Activated naive CD4-positive, alpha-beta T cell treated with Interleukin-2 at 50 U/mL for 16 hours (primary cell): ENCODE measurements at places on chromosomes 5 and 9.
A peak's percentile ranks its signal among the peaks of the same experiment; 100 is the strongest.

DNA sequence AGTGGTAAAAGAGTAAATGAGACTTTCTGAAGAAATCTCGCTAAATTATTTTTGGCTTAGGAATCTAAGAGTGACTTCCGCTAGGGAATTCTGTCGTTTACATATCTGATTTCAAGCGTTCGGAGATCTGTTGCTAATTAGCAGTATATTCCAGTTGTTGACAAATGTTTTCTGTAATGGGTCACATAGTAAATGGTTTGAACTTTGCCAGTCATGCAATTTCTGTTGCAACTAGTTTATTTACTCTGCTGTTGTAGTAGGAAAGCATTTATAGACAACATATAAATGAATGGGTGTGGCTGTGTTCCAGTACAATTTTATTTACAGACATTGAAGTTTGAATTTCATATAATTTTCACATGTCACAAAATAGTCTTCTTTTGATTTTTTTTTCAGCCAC is 57.4 kb upstream of the JAK2 start:
- DNase-seq, result no peak

DNA sequence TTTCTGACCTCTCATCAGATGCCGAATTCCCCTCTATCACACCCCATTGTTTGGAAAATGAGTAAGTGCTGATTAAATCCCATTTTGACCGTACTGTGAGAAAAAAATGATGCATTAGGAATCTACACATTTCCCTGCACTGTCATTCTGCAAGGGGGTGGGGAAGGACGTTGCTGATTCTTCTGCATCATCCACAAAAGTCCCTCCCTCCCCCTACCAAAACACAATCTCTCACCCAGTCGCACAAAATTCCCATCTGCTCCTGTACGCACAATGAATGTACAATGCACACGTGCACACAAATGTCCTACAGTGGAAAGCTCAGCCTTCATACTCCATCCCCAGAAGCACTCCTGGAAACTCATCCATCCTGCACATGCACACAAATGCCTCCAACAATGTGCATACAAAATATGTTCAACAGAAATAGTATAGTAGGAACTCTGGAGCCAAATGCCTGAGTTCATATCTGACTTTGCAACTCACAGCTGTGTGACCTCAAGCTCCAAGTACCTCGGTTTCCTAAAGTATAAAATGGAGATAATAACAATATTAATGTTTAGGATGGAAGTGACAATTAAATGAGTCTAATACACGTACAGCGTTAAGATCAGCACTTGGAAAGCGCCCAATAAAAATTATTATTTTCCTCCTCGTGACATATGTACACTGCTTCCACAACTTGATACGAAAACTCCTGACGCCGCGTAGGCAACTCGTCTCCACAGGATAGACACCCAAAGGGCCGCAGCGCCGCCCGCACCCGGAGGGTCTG is 809 bp downstream of the TNIP1 start:
- DNase-seq, result peak; percentile 57

DNA sequence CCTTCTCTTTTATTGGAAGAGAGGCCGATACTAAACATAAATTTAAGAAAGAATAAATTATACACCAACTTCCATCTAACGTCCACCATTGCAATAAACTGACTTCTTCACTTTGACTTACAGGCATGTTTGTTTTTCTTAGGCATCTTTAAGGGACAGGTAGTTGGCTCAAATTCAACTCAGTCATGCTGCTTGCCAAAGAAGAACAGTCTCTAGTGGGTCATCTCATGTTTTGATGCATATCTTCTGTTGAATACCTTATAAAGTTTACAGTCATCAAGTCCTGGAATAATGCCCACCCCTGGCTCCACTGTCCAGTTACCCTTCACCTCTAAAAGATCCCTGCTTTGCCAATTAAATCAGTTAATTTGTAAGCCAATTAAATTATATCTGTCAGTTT is 328.2 kb upstream of the GRAMD2B start:
- no peak for DNase-seq

GRCh38 chr9:133836001-133836758 is 98.0 kb upstream of the SARDH start:
- DNase-seq, result no peak

- DNase-seq, result no peak
Observed at GRCh38 chr5:14591548-14591947, 10.0 kb downstream of the OTULINL start.

DNA sequence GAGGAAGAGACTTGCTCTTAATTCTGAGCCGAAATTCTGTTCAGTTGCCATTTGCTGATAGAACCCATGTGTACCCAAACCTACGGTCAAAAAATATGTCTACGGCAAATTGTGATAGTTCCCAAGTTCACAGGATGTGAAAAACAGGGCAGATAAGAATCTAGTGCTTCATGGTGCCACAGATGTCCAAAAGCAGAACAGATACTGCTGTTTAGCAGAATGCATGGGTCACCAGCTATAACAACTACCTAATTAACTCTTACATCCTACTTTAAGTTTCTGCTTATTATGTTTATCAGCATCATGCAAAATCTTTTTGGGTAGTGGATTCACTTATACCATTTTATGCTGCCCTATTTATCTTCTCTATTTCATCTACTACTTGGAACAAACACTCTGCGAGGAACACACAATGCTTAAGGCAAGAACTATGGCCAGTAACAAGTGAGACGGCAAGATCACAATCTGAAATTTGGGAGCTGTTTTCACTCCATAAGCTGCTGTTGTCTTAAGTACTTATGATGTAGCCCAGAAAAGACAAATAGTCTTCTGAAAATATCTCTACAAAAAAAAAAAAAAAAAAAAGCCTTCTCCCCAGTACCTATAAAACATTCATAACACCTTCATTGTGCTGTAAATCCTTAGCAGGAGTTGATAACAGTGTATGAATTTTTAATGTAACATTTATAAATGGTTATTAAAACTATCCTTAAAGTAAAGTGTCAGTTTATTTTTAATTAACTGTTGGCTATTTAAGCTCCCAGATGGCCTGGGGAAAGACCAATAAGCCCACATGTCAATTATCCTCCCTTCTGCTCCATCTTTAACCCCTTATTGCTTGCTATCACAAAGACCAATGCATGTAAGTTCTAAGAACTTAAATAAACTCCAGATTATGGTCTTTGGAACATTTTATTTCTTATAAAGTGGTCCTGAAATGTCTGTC is 232.3 kb downstream of the TLR4 start:
- DNase-seq, result no peak

- no peak for DNase-seq
Observed at GRCh38 chr9:20592673-20593072, 29.6 kb downstream of the MLLT3 start.

- no peak for DNase-seq
Observed at GRCh38 chr9:77021291-77021894, 1.9 kb downstream of the FOXB2 start.

GRCh38 chr9:114417511-114417910 is 29.7 kb upstream of the AKNA start:
- DNase-seq, result no peak

DNA sequence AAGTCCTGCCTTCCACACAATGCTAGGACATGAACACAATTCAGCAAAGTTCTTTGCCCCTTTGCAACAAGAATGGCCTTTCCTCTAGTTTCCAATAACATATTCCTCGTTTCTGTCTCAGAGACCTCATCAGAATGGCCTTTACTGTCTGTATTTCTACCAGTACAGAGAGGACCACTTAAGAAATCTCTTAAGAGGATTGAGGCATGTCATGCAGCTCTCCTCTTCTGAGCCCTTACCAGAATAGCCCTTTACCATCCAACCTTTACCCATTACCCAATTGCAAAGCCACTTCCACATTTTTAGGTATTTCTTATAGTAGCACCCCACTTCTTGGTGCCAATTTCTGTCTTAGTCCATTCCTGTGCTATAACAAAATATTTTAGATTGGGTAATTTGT is 20.3 kb downstream of the TNPO1 start:
- DNase-seq, result no peak

DNA sequence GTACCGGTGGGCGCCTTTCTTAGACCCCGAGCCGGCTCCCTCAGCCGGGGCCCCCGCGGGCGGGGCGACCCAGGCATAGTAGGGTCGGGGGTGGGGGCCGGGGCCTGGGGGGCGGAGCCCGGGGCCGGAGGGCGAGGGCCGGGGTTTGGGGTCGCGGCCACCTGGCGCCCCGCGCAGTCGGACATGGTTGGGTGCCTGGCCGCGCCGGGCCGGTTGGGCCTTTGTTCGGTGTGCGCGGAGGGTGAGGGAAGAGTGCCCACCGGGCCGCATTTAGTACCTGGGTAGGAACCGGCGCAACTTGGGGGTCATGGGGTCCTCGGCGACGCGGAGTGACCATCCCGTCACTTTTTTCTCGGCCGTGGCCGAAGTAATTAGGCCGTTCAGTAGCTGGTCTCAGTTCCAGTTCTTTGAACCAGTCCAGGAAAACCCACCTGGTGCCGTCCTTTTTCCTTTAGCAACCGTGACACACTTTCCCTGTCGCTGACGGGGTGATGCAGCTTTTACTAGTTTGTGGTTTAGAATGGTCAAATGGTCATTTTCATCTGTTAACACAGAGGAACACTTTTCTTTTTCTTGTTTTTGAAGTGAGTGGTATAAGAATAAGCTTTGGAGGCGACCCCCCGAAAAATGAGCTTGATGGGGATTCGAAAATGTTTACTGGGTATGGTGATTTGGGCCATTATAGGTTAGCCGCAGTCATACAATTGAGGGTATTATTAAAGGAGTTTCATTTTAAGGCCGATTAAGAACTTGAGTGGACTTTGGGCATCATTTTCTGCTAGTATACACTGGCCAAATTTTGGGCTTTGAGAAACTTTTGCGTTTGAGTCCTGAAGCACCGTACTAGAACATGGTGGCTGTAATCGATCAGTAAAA is 589 bp downstream of the CKS2 start:
- no peak for DNase-seq

DNA sequence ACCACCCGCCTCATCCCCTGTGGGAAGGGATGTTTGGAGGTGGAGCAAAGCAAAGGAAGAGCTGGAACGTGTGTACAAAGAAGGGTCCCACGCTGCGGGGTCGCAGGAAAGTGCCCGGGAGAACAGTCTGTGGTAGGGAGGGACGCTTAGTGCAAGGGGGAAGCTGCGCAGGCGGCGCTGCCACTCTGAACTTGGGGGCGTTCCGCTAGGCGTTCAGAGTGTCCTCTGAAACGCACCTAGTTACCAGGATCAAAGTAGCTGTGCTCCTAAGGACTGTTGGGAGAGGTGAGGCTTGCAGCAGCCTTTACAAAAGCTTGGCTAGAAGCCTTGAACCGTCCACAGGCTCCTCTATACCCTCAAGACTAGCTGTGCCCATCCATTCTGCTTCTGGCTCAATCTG is 29.3 kb upstream of the PDE8B start:
- DNase-seq, result no peak

GRCh38 chr9:93081931-93082330 is 14.1 kb upstream of the CARD19 start:
- no peak for DNase-seq

- no peak for DNase-seq
Observed at GRCh38 chr5:158326256-158326655, 467.3 kb upstream of the CLINT1 start.

DNA sequence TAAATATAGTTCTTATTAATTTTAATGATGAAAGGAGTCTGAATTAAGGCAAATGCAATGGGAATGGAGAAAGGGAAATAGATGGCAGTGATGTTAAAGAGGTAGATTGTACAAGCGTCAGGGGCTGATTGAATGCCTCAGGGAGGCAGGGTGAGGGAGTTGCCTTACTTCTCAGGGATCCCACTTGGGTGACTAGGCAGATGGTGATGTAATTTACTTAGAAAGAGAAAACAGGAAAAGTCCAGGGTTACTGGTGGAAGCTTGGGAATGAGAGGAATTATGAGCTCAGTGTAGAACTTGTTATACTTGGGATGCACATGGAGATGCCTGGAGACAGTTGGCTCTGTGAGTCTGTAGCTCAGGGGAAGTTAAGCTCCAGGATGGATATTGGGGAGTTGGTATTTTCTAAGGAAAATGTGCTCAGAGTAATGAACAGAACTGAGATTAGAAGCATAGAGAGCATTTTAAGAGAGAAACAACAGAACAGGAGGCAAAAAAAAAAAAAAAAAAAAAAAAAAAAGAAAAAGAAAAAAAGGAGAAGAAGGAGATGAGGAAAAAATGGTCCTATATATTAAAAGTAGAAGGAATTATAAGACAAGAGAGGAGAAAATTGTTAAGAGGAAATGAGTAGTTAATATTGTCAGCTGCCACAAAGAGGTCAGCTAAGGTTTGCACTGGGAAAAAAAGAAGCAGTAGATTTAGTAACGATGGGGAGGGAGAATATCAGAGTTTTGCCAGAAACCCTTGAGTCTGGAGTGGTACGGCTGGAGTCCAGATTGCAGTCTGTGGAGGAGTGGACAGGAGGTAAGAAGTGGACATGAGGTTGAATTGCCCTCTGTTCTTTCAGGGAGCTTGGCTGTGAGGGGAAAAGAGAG is 88.0 kb upstream of the ELL2 start:
- DNase-seq, result no peak

DNA sequence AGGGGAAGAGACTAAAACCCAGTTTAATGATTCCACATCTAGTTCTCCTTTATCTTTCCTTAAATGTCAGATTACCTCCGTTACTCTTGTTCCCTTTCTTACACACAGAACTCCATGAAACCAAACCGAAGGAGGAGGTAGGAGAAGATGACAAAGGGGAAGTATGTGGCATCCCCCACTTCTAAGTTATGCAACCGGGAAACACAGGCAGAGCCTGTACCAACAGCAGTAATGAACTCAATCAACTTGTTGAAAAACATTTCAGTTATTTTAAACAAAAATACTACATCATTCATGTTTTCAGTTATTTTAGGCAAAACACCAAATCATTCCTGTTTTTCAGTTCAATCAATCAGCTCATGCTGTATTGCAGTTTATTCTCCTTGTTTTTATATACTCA is 101.8 kb downstream of the PCSK1 start:
- DNase-seq, result no peak

DNA sequence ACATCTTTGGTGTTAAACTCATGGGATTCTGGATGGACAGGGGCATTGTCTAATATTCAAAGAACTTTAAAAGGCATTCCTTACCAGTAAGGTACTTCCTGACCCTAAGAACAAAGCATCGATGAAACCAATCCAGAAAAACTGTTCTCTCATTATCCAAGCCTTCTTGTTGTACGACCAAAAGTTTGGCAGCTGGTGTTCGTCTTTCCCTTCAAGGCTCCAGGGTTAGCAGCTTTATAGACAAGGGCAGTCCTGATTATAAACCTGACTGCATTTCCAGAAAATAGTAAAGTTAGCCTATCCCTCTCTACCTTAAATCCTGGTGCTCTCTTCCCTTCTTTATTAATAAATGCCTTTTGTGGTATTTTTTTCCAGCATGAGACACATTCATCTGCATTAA is 149.4 kb upstream of the MRPS30 start:
- DNase-seq, result no peak

GRCh38 chr9:89194421-89195130 is 16.0 kb upstream of the SHC3 start:
- DNase-seq, result no peak

GRCh38 chr9:121830441-121831140 is 179.2 kb downstream of the DAB2IP start:
- no peak for DNase-seq

GRCh38 chr9:126599047-126599650 is 14.6 kb upstream of the LMX1B start:
- no peak for DNase-seq
